Activated CD8-positive, alpha-beta memory T cell treated with anti-CD3 and anti-CD28 coated beads for 1 hour (primary cell): ENCODE measurements at places on chromosomes 7 and 10.

GRCh38 chr10:13019280-13019679, 17.8 kb upstream of the CCDC3 start:
- DNase-seq: no peak

- no peak for DNase-seq
Measured at GRCh38 chr7:156438011-156438410, 202.6 kb upstream of the RNF32 start.

DNA sequence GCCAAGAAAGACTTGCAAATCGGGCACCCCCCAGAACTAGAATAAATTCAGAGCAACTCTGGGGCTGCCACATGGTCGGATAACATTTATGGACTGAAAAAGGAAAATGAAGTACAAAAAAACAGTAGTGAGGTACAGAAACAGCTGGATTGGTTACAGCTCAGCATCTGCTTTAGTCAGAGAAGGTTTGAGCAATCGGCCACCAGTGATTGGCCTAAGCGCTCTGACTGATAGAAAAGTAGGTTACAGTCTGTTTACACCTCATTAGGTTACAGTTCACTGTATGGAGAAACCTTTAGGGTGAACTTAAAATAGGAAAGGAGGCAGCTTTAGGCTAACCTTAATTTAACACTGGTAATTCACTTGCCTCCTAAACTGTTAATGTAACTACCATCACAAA, 102.0 kb upstream of the DKK1 start:
- DNase-seq: no peak

- DNase-seq: no peak
Measured at GRCh38 chr10:76353237-76353851, 921.9 kb downstream of the LRMDA start.

- no peak for DNase-seq
Measured at GRCh38 chr10:52883996-52884871, 111.7 kb upstream of the MBL2 start.

GRCh38 chr10:119373294-119374102, 166.1 kb downstream of the GRK5 start:
- no peak for DNase-seq

GRCh38 chr7:51324206-51324898, 7.7 kb upstream of the COBL start:
- no peak for DNase-seq

GRCh38 chr7:25777969-25778708, 373.9 kb upstream of the NFE2L3 start:
- no peak for DNase-seq

DNA sequence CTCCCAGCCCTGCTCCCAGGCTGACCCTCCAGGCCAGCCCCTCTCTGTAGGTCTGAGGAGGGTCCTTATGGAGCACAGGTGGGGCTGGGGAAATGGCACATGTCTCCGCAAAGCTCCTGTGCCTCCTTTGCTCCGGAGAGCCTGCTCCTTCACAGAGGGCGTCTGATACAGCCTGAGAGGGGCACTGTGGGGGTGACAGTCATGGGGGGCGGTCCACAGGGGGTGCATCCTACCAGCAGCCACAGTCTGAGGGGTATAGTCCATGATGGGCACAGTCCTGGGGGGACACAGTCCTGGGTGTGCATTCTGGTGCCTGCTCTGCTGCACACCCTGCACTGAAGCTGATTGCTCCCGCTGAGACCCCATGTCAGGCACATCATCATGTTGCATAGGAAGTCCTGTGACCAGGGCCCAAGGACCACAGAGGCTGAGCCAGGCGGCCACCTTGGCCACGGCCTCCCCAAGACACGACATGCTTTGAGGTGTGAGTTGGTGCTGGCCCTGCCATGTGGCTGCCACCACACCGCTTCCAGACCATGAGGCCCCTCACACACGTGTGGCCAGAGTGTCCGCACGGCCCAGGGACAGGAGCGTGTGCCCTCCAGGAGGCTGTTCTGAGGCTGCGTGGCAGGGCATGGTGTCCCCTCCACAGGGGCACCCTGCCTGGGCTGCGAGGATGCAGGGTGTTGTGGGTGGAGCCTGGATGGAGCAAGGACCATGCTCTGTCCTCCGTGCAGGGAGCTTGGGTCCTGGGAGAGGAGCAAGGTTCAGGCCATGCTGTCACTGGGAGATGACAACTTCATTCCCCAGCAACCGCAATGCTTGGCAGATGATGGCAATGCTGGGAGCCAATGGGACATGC, 59.2 kb downstream of the PWWP2B start:
- DNase-seq: no peak

DNA sequence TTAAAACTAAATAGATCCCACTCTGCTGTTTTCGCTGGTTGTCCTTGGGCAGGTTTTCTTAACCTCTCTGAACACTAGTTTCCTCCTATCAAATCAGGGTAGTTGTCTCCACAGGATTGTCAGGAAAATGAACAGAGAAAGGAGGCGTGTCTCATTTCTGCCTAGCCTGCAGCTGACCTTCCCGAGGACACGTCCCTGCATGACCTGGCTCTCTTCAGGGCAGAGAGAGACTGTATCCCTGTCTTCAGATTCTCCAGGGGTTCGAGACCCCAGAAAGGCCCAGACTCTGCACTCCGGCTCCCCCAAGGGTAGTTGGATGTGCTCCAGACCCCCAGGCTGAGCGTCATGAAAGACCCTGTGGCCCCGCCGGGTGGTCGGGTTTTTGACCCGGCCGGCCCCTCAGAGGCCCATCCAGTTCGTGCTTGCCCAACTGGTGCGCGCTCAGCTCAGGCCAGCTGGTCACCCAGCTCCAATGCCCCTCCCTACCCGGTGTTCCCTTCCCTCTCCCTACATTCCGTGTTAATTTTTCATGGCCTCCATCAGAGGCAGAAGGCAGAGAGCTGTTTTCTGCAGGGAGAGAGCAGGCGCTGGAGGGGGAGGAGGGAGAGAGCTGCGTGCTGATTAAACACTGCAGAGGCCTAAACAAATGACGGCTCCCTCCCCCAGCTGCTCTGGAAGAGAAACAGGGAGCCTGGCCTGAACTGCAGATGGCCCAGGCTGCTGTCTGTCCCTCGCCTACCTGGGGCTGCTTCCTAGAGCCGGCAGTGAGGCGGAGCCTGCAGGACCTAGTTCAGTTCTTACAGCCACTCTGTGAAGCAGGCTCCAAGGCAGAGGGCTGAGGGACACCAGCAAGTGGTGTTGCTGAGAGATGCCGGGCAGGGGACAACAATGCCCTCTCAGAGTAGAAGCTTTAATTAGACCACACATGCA, 86.2 kb upstream of the PPIF start:
- DNase-seq: no peak

- no peak for DNase-seq
Measured at GRCh38 chr7:134804854-134805253, 25.4 kb downstream of the CALD1 start.

DNA sequence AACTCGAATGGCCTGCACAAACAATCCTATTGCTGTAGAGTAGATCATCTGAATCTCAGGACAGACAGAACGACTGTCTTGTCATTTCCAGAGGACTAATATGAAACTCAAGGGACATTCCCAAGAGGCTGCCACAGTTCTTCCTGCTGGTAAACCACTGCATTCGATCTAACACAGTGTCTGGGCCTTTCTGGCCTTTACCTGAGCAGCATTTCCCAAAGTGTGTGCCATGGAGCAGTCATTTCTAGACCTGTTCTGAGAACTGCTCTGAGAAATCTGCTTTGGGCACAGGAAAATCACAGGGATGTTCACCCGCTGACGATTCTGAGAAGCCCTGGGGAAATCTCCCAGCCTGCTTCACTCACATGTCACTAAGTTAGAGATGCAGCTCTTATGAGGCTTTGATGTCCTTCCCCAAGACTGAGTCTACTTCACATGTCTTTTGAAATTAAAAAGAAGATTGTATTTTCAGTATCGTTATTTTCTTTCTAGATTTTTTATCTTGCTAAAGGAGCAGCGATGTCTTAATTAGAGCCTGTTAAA, 18.4 kb downstream of the GPNMB start:
- DNase-seq: no peak

GRCh38 chr10:3425261-3425660, 252.7 kb upstream of the PITRM1 start:
- DNase-seq: no peak

DNA sequence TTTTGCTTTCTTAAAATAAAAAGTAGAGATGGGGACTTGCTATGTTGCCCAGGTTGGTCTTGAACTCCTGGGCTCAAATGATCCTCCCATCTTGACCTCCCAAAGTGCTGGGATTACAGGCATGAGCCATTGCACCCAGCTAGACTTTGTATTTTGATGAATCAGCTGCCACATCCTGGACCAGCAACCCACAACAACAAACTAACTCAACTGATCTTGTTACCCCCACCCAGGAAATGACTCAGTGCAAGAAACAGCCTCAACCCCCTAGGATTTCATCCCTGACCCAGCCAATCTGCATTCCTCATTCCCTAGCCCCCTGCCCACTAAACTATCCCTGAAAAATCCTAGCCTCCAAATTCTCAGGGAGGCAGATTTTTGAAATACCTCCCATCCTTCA, 123.8 kb downstream of the IPMK start:
- DNase-seq: no peak

DNA sequence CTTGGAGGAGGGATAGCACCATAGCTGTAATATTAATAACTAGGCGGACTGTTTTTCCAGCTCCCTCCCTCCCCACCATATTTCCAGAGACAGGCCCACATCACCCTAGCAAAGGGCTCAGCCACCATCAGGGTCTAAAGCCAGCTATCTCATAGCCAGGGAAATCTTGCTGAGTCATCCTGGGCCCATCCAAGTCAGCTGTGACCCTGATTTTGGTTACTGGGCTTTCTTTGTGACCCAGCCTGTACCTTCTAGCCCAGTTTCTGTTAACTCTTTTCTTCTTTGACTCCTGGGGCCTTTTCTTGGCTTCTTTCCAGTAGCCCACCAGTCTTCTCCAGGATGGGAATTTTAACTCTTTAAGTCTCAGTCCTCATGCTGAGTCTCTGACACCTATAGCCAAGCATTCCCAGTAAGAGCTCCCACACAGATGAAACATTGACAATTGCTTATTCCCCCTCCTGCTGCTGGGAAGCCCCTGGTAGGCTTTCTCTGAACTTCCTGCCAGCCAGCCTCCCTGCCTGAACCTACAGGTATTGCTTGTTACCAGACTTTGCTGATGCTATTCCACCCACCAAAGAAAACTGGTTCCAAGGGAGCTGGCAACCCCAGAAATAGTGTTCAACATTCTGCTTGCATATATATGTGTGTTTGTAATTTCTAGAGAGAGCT, 34.8 kb upstream of the ADO start:
- no peak for DNase-seq

DNA sequence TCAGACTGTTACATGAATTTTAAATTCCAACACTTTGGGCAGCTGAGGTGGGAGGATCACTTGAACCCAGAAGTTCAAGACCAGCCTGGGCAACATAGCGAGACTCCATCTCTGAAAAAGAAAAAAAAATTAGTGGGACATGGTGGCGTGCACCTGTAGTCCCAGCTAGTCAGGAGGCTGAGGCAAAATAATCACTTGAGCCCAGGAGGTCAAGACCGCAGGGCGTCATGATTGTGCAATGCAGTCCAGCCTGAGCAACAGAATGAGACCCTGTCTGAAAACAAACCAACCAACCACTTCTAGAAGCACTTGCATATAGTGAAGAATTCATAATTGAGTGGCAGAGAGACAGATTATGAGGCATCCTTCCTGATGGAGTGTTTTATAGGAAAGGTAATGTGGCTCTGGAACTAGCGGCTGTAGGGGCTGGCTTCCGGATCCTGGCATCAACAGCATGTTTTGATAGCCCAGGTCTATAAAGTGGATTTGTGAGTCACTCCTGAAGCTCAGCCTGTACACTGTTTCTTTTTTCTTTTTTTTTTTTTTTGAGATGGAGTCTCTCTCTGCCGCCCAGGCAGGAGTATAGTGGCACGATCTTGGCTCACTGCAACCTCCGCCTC, 40.3 kb upstream of the RSBN1L start:
- DNase-seq: no peak

DNA sequence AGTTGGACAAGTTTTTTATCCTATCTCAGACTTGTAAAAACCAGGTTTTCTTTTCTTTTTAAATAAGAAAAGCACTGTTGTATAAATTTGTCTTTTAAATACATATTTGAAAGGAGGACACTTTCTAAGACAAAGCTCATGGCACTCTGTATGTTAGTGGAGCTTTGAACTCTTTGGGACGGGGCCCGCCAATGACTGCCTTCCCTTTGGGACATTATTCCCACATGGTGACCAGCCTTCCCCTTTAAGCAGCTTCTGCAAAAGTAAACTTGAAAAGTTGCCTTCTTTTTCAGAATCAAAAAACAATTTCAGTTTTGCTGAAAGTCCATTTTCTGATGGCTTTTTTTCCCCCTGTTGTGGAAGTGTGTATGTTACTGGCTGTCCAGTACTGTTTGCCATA, 1.8 kb downstream of the CUX1 start:
- no peak for DNase-seq

DNA sequence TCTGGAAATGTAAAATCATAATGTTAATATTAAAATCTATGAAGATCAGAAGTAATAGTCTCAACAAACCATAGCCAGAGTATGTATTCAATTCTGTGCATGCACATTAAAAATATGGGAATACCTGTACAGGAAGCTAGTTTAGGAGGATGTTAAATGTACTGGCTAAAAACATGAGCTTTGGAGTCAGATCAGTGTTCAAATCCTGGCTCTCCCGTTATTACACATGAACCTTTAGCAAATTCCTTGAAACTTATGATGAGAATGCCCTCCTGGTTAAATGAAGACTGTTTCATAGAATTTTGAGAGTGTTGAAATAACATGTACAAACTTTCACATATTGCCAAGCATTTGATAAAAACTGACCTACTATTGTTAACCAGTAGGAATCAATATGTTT, 4.6 kb downstream of the ARL4A start:
- no peak for DNase-seq

GRCh38 chr7:18916826-18917225, 200.6 kb downstream of the TWIST1 start:
- DNase-seq: no peak

- no peak for DNase-seq
Measured at GRCh38 chr7:133560900-133561299, 308.0 kb downstream of the EXOC4 start.

- no peak for DNase-seq
Measured at GRCh38 chr7:135994466-135995205, 17.5 kb upstream of the MTPN start.

- no peak for DNase-seq
Measured at GRCh38 chr7:149824748-149825566, 13.2 kb upstream of the ZNF862 start.

DNA sequence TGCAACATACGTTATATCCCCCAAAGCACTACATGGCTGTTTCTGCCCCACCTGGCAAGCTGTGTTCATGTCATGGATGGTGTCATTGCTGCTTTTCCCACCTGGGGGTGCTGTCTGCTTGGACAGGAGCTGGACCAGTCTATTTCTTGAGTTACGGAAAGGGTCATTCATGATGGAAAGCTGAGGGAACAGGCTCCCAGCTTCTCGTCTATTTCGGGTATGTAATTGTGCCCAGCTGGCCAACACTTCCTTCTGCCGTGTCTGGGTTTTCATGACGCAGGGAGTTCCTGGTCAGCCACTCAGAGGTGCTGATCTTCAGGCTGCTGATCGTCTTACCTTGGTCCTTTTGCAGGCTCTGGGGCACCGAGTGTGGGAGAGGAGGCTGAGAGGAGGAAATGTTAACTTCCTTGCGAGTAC, 8.6 kb downstream of the BTBD16 start:
- DNase-seq: no peak

DNA sequence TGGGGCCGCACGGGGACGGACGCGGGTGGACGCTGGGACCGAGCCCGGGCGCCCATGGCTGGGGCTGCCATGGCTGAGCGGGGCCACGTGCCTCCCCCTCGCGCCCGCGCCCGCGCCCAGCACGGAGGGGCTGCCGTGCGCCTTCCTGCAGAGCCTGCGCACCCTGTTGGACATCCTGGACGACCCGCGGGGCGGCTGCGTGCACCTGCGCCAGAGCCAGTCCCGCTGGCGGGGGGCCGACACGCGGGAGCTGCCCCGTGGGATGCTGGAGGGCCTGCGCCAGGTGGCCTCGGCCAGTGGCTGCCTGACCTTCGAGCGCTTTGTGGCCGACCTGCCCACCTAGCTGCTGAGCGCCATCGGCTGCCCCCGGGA, 72.5 kb upstream of the KCTD7 start:
- no peak for DNase-seq
